Fibroblast of the aortic adventitia (primary cell): ENCODE measurements at places on chromosomes 12 and 14. TPM values are rescaled to one million over a fixed set of nuclear protein-coding genes. Genes with fewer than 3 reads are reported as not detected.

GRCh38 chr12:4268329-4269181 is 5.0 kb upstream of the CCND2 start:
- no peak for DNase-seq

- DNase-seq: no peak
Measured at GRCh38 chr14:21077672-21078071, 7.6 kb downstream of the ARHGEF40 start.

GRCh38 chr12:95630496-95630895 is 79.2 kb upstream of the USP44 start:
- no peak for DNase-seq

DNA sequence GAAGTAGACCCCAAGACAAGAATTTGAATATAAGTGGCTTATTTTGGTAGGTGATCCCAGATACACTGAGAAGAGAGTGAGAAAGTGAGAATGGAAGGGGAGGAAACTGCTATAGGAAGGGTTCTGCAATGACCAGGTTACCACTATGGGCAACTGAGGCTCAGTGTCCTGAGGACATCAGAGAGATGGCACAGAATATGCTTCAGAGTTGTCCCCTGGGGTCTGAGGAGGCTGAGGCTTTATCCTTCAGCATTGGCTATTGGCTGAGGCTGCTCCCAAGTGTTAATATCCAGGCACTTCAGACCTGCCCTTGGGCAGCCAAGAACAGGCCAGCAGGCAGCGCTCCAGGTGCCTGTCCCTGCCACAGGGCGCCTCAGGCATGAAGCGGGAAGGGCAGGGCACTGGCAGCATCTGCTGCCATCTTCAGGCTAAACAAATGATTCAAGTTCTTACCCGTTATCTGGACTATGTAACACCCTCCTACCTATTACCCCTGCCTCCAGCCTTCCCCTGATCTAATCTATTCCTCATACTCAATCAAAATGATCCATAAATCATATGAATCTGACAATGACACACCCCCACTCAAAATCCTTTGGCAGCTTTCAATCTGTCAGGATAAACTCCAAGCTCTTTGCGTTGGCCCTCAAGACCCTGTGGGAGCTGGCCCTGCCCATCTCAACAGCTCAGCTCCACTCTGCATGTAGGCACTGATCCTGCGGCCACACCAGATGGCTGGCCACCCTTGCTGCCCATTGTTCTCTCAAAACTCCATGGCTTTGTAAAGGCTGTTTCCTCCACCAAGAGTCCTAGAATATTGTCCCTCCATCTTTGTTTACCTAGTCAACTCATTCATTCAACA is 42.4 kb downstream of the CKAP4 start:
- no peak for DNase-seq

DNA sequence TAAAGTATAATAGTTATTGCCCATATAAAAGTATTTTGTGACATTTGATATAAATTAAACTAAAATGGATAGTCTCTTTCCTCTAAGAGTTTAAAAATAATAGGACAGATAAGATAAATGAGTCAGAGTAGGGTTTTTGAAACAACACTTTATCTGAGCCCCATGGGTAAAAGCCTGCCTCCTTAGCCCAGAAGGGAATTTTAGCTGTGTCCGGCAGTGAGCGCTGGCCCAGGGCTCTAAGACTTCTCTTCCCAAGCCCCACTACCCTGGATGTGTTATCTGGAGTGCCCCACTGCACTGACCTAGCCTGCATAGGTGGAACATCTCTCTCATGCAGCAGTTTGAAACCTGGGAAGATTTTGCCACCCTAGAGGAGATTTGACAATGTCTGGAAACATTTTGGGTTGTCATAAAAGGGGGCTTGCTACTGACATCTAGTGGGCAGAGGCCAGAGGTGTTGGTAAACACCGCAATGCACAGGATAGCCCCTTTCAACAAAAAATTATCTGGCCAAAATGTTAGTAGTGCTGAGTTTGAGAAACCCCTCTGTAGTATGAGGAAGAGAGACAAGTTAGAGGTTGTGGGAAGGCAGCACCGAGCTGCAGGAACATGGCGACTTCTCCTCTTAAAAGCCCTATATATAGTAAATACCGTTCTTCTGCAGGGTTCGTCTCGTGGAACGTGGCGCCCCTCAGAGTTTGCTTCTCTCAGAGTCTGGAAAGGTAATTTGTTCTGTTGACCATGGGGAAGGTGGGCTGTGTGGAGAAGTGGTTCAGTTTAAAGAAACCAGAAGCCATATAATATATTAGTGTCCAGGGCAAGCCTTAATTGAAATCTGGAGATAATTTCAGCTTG is 29.3 kb upstream of the ATF1 start:
- peak; percentile 56 for DNase-seq

DNA sequence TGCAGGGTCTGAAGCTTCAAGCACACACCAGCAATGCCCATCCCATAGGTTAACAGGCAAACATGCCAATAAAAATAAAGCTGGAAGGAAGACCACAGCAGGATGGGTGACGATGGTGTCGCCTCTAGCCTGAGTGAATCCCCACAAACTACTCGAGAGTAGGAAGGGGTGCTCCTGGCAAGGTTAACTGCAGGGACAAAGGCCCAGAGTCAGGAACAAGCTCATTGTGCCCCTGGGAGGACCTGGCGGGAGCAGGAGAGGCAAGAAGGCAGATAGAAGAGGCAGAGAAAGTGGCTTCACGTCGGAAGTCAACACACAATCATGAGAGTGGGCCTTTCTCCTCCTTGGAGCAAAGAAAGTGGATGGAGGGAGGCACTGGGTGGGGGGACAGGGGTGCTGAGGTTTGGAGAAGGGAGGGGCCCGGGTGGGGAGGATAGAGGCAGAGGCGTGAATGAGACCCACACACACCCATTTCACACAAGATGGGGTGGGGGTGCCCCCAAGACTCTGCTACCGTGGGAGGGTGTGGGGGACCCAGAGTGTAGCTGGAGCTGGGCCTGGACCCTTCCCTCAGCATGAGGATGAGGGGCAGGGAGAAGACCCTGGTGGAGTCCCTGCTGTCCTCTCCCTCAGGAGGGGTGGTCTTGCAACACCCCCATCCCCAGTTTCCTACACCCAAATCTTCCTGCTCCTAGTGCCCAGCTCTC is 43.1 kb downstream of the DIO3 start:
- no peak for DNase-seq

TTC6 gene
- total RNA-seq: 0.16 and 0.36 TPM in 2 replicates

DNA sequence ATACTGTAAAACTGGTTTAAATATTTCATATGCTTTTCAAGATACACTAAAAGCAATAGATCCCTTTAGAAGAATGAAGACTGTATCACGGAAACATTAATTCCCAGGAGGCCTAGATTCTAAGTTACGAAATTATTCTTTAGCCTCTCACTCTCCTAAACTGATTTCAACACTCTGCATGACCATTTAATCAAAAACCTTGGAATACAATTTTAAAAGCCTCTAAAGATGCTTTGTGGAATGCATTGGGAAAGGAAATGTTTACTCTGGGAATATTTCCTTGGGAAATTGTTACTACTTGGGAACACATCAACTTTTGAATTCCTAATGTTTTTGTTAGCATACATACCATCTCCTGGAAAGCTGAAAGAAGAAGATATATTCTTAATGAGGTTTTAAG is 255.7 kb upstream of the FAR2 start:
- DNase-seq: peak; percentile 88
